Amniotic stem cell (primary cell): ENCODE measurements at places on chromosomes 6 and 20.
A peak's percentile ranks its signal among the peaks of the same experiment; 100 is the strongest.

DNA sequence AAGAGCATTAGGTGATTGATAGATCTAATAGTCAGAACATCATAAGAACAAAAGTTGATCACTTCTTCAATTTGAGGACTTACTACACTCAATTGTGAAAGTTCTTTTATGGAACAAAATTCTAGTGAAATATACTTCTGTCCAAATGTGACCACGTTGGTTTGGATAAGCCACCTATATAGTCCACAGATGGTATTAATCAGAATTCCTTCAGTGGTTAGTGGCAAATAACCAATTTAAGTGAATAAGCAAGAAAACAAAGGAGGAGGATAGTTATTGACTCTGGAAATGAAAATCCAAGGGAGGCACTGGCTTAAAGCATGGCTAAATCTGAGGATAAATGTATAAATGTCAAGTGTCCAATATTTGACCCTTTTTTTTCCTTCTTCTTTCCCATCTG is 268.5 kb upstream of the MARCKS start:
- DNase-seq: no peak

GRCh38 chr6:166046982-166047381 is 120.7 kb downstream of the TBXT start:
- DNase-seq: no peak

GRCh38 chr6:158290659-158291058 is 21.6 kb upstream of the TULP4 start:
- DNase-seq: no peak

DNA sequence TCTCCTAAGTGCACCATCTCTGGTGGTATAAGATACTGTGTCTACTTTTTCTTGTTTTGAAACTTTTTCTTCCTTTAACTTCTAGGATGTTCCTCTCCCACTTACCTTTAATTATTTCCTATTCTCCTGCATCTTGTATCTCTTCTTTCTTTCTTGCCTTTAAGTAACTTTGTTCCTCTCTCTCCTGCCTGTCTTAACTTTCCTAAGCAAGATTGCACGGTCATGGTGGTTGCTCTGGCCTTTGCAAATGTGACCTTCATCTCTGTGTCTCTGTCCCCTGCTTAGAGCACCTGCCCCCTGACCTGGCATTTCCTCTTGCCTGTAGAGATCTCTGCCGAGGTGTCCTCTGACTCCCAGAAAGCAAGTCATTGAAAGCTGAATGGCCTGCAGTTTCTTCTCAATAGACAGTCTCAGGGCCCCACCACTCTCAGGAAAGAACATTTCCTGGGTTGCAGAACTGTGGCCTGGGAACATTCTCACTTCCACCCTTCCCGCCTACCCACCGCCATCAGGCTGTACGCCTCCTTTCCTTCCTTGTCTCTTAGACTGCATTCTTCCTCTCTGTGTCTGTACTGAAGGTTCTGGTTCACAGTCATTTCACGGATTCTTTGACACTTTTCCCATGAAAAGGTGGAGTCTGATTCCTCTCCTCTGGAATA is 12.8 kb downstream of the ZDHHC14 start:
- no peak for DNase-seq

DNA sequence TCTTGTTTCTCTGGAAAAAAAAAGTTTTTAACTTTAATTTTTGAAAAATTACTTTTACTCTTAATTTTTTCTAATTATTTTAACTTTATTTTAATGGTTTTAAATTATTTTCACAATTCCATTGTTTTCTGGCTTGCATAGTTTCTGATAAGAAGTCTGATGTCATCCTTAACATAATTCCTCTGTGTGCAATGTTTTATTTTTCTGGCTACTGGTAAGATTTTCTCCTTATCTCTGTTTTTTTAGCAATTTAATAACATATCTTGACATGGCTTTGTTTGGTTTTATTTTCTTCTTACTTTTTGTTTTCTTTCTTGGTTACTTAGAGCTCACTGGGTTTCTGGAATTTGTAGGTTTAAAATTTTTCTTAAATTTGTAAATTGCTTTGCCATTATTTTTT is 114.8 kb downstream of the TBXT start:
- no peak for DNase-seq

GRCh38 chr6:13486679-13487121 is 700 bp downstream of the GFOD1 start:
- DNase-seq: no peak

DNA sequence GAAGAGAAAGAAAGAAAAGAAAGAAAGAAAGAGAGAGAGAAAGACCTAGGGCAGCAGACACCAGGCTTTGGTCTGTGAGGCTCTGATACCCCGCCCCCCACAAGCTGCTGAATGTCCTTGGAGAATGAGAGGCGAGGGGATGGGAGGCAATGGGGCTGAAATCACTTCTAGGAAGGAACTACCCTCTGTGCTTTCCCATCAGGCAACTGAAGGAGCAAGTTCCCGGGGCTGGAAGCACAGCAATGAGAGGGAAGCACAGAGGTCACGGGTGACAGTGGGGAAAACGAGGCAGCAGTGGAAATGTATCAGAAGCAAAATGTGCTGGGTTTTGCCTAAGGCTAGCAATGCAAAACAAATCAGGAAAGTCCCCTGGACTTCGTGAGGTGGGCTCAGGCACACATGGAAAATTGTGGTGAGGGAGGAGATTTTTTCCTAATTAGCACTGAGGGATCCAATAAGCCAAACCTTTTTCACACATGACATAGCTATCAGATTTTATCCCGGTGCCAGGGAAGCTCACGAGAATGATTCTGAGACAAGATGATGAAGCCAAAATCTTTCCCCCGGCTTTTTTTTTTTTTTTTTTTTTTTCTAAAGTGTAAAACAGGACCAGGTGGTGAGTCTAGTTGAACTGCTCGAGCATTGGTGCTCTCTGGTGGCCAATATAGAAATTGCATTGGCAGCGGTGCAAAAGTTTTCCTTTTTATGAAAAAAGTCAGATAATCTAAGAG is 16.8 kb upstream of the ARFGEF2 start:
- peak; percentile 36 for DNase-seq

DNA sequence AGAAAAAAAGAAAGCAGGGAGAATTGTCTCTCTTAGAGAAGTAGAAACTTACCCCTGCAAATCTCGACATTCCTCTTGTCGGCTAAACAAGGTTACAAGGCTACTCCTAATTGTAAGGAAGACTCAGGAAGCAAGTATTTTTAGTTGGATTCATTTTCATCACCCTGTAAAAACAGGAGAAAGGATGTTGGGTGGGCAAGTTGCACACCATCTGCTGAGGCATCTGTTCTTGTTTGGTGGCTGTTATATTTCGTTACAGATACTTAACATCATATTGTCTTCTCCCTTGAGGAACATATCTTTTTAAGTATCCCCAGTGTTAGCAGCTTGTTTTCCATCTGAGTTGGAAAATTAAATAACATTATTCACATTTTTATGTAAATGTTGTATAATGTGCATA is 187.5 kb downstream of the PLCB4 start:
- no peak for DNase-seq

DNA sequence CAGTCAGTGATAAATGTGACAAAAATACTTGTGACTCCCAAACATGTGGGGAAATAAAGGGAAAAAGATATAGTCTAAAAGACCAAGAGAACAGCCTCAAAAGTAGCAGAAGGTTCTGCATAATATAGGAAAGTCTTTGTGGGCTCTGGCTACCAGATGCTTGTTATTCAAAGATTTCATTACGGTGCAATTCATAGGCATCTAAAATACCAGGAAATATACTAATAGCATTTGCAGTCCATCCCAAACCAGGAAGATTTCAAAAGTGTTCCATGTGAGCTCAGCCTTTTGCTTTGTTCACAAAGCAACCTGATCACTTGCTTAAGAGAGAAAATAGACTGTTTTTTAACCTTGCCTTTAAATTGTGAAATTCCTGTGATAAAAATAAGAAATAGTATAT is 506.7 kb upstream of the MARCKS start:
- DNase-seq: no peak

DNA sequence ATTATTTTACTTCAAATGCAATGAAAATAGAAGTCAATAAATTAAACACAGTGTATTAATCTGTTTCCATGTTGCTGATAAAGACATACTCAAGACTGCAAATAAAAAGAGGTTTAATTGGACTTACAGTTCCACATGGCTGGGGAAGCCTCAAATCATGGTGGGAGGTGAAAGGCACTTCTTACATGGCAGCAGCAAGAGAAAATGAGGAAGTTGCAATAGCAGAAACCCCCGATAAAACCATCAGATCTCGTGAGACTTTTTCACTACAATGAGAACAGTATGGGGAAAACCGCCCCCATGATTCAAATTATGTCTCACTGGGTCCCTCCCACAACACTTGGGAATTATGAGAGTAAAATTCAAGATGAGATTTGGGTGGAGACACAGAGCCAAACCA is 82.2 kb downstream of the GPR63 start:
- no peak for DNase-seq

GRCh38 chr20:9353916-9354276 is 160.5 kb upstream of the LAMP5 start:
- DNase-seq: no peak

DNA sequence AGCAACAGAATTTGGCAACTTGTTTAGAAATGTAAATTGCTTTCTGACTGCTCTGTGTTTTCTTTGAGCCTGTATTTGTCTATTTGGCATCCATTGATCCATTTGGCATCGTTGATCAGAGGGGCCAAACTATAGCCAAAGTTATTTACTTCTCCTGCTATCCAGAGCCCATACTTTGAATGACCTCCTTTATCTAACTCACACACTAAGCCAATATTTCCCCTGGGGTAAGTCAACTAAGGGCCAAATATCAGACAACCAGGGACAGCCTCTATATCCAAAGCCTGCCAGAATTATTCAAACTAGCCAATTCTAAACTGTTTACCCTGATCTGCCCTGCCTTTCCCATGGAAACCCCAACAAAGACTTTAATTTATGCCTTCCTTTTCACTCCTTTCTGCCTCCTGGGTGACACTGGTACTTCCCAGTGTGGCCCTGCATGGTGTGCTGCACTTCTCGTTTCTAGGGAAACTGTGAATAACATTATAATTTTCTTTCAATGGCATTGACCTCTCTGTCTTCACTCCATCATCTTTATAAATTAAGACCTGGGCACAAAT is 19.8 kb upstream of the ZNF184 start:
- DNase-seq: no peak

DNA sequence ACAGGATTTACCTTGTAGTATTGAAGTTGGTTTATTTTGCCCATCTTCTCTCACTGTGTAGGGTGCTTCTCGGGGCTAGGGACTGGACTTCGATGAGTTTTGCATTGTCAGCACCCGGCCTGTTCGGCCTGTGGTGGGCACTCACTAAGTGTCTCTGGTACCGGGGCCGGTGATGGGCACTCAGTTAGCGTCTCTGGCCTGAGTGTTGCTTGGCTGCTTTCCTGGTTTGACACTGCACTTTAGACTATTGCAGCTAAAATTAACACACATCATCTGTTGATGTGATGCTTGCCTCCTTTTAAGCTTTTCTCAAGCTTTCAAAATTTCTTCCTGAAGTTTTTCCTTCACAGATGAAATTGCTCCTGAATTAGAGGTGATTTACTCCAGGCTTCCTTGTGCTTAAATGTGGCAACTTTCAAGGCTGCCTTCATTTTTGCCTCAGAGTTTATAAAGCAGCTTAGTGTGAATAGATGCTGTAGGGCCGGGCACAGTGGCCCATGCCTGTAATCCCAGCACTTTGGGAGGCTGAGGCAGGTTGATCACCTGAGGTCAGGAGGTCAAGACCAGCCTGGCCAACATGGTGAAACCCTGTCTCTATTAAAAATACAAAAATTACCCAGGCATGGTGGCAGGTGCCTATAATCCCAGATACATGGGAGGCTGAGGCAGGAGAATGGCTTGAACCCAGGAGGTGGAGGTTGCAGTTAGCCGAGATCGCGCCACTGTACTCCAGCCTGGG is 41.7 kb upstream of the TULP4 start:
- DNase-seq: no peak

DNA sequence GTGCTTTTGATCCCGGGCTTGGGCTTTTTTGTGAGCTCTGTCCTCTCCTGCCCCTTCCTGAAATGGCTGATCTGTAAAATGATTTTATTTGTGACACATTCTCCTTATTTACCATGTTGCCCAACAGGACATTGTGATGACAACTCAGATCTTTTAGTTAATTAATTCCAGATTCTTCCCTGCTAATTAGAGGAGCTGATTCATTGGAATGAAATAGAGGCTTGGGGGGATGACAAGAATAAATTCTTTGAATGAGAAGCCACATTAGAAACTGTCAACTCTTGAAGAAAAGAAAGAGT is 26.1 kb upstream of the GABRR1 start:
- no peak for DNase-seq

GRCh38 chr6:55449225-55449624 is 122.0 kb downstream of the GFRAL start:
- DNase-seq: no peak

- no peak for DNase-seq
Observed at GRCh38 chr6:14211562-14211942, 94.0 kb downstream of the CD83 start.

DNA sequence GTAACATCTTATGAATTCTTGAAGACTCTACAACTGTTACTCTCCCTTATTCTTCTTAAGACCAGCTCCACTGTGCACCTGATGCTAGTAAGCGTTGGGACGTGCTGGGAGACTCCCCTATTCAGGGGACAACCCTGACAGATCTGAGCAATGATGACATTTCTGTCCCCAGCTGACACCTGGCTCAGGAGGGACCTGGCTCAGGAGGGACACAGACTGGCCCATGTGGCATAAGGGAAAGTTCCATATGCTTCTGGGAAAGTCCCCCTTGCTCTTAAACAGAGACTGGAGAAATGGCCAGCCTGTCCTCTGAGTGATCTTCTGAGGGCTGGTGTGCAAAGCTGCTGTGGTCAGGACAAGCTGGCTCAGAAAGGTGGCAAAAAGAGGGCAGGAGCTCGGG is 10.0 kb upstream of the CD93 start:
- DNase-seq: no peak

GRCh38 chr20:23568320-23568970 is at the start of gene CST9L:
Gene CST9L, minus strand, starts transcription at chr20:23568484. Its CDS starts 34 bp downstream, at chr20:23568450.
- DNase-seq: no peak

DNA sequence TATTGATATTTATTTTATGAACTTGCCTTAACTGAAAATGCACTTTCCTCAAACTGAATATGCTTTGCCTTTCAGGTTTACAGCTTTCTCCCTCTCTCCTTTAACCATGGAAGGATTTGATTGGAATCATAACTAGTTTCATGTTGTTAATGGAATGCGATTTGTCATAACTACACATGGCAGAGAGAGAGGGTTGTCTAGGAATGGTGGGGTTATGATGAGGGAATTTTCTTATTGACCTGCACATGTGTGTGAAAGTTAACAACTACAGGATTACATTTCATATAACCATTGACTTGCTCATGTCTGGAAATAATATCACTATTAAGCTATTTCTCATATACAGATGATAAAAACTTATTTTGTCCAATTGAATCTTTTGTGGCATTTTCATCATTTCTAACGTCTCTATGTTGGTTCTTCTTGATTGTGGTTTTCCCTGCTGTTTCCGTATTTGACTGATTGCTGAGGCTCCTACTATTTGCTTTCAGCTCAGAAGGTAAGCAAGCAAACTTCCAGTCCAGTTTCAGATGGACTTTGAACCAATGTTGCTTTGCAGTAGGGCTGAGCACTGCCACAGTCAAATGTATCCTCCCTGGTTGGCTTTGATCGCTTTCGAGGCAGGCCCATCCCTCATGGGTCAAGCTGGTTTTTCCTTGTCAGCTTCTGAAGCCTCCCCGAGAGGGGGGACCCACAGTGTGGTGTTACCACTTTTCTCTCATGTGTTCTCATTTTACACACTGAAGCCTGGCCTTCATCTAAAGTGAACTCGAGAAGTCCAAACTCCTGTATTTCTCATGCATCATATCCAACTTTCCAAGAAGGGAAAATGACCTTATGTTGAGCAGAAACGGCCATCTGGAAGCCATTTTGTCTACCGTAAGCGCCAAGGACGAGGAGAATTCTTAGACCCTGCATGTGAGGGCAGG is 7.6 kb upstream of the CCN2 start:
- no peak for DNase-seq
